Cortex of kidney (tissue), 1 donor: ENCODE measurements at places on chromosomes 7 and 10.

GRCh38 chr10:28217848-28218247 is 85.0 kb downstream of the MPP7 start:
- DNase-seq = no peak

DNA sequence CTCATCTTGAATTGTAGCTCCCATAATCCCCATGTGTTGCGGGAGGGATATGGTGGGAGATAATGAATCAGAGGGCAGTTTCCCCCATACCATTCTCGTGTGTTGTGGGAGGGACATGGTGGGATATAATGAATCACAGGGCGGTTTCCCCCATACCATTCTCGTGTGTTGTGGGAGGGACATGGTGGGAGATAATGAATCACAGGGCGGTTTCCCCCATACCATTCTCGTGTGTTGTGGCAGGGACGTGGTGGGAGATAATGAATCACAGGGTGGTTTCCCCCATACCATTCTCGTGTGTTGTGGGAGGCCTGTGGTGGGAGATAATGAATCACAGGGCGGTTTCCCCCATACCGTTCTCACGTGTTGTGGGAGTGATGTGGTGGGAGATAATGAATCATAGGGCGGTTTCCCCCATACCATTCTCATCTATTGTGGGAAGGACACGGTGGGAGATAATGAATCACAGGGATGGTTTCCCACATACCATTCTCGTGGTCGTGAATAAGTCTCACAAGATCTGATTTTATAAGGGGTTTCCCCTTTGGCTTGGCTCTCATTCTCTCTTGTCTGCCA is 271.0 kb downstream of the MAD1L1 start:
- no peak for DNase-seq

- no peak for DNase-seq
Observed at GRCh38 chr7:76352193-76352592, 6.6 kb downstream of the YWHAG start.

DNA sequence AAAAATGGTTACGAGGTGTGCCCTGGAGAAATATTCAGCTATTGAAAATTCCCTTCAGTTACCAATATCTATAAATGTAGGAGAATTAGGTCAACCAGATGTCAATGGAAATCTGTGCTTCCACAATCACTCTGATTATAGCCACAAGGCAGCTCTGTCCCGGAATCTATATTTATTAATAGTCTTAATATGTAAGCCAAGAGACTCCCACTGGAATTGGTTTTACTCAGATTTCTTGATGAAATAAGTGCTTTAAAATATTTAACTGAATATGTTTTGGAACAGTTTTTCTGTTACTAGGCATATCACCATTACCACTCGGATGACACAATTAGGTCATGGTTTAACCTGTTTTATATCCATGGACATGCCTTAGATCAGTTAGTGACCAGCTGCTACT is 169.6 kb downstream of the POM121L12 start:
- DNase-seq = no peak

GRCh38 chr7:117127585-117128168 is 174.4 kb downstream of the ST7 start:
- no peak for DNase-seq

- no peak for DNase-seq
Observed at GRCh38 chr7:112937651-112938415, 147.6 kb upstream of the TMEM168 start.

- DNase-seq = no peak
Observed at GRCh38 chr10:122190176-122190943, 80.7 kb upstream of the BTBD16 start.

GRCh38 chr7:37259319-37259821 is 189.3 kb downstream of the ELMO1 start:
- no peak for DNase-seq

DNA sequence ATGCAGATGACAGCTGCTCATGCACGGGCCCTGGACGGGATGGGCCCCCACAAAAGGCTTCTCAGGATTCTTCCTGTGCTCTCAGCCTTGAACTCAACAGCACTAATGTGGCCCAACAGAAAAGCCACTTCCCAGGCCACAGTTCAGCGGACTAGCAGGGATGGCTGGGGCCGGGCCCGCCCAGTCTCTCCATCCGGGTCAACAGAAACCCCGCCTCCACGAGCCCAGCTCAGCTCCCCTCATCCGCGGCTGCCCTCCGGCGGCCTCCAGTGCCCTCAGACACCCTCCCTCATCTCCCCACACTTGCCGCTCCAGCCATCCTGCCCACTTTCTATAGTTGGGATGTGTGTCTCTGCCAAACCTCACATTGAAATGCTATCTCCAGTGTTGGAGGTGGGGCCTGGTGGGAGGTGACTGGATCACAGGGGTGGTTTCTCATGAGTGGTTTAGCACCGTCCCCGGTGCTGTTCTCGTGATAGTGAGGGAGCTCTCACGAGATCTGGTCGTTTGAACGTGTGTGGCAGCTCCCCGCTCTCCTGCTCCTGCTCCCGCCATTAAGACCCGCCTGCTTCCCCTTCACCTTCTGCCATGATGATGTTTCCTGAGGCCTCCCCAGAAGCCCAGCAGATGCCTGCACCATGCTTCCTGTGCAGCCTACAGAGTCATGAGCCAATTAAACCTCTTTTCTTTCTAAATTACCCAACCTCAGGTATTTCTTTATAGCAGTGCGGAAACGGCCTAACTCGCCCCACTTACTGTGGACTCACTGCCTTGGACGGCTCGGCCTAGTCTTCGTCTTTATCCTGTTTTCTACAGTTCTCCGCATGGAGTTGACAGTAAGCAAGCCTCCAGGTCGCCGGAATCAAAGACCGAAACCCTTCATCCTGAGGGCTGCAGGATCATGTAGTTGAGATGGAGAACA is 169.9 kb upstream of the RNF32 start:
- DNase-seq = no peak

- no peak for DNase-seq
Observed at GRCh38 chr7:30139836-30140384, 5.1 kb downstream of the MTURN start.

- DNase-seq = no peak
Observed at GRCh38 chr7:135001390-135002165, 15.3 kb downstream of the AGBL3 start.

DNA sequence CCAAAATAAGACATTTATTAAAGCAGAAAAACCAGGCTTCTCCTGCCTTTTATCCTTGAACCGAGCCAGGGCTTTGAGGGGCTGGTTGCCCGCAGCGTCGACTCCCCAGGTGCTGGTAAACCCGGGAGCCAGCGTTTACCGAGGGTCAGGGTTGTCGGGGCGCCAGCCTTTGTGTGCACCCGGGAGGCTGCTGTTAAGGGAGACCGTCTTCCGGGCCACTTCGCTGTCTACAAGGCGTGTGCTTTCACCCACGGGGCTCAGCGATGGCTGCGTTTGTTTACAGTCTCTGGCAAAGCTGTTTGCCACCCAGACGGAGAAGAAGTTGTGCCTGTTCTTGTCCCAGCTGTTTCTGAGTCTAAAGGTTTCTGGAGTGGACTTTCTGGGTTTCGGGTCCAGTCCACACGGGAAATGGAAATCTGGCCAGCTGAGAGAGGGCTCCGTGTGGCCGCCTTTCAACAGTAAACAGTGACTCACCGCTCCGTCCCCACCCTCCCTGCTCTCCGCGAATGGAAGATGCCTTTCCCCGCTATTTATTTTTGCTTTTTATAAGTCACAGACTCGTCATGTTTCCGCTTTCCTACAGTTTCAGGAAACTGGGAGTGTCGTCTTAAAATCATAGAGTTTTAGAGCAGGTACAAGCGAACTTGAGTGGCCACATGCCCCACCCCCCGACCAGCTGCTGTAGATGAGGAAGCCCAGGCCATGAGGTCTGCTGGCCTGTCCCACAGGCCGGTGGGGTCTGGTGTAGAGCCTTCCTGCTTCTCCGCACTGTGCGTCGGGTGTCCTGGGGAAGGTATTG is 2.2 kb downstream of the MAFK start:
- no peak for DNase-seq

DNA sequence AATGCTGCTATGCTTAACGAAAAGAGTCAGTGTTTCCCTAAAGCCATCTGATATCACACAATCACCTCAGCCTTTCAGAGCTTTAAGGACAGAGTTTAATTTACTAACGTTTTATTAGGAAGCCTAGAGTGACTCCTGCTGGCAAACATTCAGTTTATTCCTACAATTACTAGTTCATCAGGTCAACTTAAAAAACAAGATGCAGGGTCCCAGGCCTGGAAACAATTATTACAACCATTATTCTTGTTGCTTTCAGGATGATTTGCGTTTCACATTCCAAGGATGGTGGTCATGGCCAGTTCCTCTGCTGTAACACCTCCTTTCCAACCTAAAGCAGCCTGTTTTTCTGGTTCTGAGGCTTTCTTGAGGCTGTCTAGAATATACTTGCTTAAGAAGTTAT is 1.5 kb upstream of the FAM53B start:
- no peak for DNase-seq

DNA sequence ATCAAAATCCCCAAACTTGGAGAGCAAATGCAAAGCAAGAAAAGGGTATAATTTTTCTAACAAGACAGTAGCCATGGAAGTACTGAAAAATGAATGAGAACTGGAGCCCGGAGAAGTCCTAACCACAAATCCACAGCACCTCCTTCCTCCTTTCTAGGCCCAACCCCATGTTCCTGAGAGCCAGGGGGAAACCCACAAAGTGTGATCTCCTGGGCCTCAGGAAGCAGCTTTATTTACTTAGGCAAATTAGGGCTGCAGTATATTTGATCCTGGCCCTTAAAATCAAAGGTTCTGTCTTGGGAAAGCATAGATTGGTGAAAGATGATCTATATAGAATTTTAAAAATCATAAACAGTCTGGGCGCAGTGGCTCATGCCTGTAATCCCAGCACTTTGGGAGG is 103.0 kb downstream of the DOCK4 start:
- no peak for DNase-seq

DNA sequence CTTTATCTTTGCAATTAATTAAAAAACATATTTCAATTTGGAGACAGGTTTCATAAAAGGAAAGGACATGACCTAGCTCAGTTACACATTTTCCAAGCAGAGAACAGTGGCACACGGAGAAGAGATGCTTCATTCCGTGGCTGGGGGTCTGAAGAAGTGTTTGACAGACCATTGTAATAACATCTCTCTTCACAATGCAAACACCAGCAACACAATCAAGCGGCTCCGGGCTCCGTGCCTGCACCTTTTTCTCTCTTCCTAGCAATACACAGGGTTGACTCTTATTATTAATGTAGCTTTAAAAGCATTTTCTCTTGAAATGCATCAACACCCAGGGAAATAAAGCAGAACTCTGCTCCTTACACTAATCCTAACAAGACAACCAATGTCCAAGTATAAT is 261.0 kb upstream of the AOAH start:
- DNase-seq = no peak
